ENCODE measurements at places on chromosomes 3 and 15.

DNA sequence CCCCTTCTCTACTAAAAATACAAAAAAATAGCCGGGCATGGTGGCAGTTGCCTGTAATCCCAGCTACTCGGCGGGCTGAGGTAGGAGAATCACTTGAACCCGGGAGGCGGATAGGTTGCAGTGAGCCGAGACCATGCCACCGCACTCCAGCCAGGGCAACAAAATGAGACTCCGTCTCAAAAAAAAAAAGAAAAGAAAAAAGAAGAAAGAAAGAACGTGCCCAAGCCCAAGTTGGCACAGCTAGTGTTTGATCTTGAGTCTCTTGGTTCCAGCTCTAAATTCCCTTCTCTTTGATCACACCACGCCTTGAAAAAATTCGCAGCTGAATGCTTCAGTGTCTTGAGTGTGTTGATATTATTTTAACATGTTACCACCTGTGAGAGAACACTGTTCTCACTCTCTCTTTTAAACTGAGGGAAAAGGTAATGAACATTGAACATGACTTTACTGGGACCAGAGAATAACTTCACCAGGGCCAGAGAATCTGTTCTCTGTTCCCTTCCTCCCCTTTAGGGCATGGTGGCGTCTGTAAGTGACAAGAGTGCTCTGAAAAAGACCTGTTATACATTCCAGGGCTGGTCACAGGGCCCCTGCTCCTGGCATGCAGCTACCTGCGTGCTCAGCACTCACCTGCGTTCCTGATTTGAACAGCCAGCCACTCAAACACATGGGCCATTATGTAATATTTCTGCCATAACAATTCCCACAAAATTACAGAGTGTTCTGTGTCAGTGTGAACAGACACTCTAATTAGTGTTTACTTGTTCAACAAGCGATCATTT is 19.0 kb downstream of the SLCO3A1 start:
- DNase-seq: no peak

GRCh38 chr15:100308608-100309007 is 33.2 kb downstream of the ADAMTS17 start:
- no peak for DNase-seq

DNA sequence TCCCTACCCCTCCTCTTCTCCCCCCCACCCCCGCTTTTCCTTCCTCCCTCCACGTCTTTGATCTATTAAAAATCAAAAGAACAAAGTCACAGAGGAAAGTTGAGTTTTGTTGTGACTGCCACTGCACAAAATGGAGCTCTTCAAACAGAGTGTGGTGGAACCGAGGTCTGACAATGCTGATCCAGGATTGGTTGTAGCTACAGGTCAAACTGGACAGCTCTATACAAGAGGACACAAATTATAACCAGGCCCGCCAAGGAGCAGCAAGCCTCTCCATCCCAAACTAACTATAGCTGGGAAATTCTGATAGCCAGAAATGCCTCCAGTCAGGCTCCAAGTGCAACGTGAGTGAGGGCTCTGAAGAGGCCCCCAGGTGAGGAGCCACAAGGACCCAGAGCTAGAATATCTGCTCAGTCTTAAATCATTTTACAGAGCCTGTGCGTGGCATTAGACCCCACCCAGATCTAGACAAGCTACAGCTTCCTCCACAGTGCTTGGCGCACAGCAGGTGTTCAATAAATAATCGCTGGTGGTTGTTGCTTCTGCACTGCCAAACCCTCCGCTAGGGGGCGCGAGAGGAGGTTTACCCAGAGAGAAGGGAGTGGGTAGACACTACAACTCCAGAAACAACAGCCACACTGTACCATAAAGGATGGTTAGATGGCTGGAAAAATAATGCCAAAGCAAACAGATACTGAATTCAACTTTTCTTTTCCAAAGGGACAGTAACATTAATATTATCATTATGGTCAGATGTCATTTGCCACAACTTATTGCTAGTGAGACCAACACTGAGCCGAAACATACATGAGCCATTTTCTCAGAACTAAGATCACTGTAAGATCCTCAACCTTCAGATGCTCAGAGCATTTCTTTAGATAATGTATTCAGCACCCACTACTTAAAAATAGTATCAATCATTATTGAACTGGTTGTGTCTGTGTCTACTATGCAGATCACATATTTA is 44.6 kb downstream of the ZIC4 start:
- DNase-seq: peak; percentile 55

DNA sequence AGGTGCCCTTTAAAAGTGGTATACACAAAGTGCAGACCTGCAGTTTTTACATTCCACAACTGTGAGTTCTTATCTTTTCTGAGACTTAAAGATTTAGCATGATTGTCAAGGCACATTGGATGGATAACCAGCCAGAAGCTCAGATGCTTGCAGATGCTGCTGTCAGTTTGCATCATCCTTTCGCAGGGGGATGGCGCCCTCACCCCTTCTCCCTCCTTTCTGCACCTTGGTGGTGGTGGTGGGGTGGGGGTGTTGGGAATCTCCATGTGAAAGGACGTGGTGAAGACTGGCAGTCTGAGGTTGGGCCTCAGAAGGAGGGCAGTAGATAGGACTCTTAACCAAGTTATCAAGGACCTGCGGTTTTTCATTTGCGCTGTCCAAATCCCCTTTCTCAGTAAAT is 309.6 kb upstream of the SEMA6D start:
- no peak for DNase-seq

DNA sequence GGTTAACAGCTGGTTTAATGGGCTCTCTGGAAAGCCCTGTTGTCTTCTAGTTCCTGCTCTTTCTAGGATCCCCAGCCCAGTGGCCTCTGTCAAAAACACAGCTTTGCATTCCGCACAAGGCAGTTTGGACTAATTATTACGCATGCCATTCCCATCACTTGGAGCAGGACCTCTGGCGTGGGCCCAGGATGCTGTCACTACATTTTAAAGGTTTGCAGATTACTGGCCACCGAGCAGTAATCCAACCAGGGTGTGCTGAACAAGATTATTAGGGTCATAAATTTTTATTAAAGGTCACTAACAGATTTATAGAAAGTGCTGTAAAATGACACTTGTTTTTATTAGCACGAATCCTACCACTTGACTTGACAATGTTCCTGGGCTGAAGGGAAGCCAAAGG is 143.6 kb upstream of the SLC6A11 start:
- no peak for DNase-seq

- no peak for DNase-seq
Measured at GRCh38 chr3:100972301-100972844, 20.8 kb downstream of the ABI3BP start.

Data from hematopoietic multipotent progenitor cell treated with erythropoietin and hydrocortisone succinate and interleukin-3 and kit ligand, for 6 days (in vitro differentiated cells).